ENCODE measurements at places on chromosomes 7 and 10.

- no peak for DNase-seq
Measured at GRCh38 chr7:96697822-96698221, 11.8 kb downstream of the SEM1 start.

- no peak for DNase-seq
Measured at GRCh38 chr7:77629797-77630196, 66.5 kb upstream of the RSBN1L start.

DNA sequence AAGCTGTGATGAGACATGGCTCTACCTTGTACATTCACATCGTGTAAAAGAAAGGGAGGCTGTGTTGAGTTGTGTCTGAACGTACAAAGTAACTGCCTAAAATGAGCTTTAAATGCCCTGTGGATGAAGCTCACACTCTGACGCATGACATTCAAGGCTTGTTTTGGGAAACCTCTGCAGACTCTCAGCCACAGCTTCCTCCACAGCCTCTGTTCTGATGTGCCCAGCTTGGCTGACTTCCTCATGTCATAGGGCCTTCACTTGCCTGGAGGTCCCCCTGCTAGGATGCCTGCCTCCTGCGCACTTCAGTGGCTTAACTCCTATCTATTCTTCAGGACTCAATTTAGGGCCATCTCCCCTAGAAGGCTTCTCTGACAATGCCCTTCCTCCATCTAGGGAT is 230.0 kb upstream of the HABP2 start:
- DNase-seq = no peak

DNA sequence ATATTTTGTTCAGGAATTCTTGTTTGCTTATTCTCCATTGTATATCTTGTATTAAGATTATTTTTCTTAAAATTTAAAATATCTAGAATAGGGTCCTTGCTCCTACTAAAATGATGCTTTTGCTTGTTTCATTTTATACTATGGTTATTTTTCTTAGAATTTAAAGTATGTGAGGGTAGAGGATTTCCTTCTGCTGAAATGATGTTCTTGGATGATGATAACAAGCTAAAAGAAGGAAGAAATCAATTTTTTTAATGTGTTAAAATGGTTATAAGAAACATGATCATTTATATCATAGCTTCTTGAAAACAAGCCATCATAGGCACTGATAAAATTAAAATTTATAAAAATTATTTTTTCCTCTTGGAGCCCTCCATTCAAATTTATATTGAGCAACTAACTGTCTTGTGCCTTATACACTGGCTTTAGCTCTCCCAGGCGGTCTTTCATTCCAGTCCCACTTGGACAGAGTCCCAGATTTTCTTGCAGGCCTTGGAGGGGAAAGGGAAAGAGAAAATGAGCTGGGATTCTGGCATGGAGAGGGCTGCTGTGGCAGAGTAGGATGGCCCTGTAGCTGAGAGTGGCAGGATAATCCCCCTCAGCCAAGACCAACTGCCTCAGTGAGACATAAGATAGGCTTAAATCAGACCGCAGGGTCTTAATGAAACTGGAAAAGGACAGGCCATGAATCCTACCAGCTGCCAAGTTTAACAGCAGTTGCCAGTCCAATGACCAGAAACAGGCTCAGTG is 60.2 kb downstream of the DNAJB9 start:
- no peak for DNase-seq

- DNase-seq = no peak
Measured at GRCh38 chr7:80309971-80310549, 175.4 kb downstream of the GNAI1 start.

DNA sequence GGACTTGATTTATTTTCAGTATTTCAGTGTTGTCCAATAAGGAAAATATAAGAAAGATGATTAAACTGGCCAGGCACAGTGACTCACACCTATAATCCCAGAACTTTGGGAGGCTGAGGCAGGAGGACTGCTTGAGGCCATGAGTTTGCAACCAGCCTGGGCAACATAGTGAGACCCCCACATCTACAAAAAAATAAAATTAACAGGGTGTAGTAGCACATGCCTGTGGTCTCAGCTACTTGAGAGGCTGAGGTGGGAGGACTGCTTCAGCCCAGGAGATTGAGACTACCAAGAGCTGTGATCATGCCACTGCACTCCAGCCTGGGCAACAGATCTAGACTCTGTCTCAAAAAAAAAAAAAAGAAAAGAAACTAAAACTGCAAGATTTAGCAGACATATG is 138.0 kb downstream of the PARD3 start:
- DNase-seq = no peak

- DNase-seq = no peak
Measured at GRCh38 chr10:59560161-59560560, 149.5 kb downstream of the SLC16A9 start.

DNA sequence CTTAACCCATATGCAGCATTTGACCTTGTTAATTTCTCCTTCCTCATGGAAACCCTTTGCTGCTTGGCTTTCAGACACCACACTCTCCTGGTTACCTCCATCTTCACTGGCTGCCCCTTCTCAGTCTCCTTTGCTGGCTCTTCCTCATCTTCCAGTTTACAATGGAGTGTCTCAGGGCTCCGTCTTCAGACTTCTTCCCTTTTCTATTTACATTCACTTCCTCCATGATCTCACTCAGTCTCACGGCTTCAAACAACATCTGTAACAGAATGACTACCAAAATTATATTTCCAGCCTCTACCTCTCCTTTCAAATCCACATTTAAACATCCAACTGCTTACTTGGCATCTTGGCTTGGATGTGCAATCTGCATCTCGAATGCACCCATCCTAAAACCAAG is 140.4 kb downstream of the DKK1 start:
- DNase-seq = no peak

GRCh38 chr10:13758756-13759155 is 172.0 kb downstream of the PRPF18 start:
- DNase-seq = no peak

DNA sequence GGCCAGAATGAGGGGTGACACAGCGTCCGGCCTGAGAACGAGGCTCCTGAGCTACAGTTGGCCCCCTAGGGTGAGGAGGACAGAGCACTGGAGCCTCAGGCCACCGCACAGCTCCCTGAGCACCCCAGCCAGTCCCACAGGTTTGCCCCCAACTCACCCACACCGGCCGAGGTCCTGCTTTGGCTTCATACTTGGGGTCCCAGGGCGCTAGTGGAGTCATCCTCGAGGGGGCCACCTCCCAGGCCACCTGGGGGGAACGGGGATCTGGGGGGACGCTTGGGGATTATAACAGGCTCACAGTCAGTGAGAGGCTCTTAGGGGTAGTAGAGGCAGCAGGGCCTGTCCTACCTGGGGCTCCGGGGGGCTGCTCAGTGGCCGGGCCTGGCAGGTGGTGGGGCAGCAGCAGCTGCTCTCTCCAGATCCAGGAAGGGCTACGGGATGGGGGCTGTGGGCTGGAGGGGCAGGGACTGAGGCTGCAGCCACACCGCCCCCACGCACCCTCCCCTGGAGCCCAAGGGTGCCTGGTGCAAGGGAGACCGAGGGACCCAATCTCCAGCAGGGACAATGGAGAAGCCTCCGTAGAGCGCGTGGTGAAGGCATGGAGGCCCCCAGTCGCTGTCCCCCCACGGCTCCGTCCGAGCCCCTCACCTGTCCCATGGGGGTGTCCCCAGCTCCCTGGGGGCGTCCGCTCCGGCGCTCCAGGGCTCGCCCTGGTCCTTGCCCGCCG is 588 bp downstream of the SAP25 start:
- DNase-seq = no peak

DNA sequence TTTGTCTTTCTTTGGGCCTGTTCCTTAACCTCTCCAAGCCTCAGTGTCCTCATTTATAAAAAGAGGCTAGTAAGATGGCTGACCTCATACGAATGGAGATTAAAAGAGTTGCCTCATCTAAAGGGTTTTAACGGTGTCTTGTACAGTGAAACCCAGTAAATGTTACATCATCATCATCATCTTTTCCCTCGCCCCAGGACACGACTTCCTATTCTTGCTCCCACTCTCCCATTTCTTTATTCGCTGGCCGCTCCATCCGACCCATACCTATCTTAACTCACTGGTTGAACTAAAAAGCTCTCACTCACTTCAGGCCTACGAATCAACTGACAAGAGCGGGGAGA is 554 bp downstream of the FRA10AC1 start:
- peak; percentile 45 for DNase-seq

DNA sequence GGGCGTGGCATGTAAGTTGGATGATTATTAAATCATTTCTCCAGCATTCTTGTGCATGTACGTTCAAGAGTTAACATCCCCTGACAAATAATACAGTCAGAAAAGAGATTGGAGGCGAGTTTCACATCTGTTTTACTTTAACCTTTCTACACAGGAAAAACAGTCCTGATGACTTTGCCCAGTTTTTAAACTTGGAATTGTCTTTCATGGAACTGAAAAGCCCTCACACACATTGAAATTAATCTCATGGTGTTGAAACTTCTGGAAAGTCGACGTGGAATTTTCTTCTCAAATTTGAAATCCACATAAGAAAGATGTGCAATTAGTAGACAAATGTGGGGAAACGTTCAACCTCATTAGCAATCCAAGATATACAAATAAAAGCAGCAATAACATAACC is 31.2 kb upstream of the ZNF438 start:
- DNase-seq = no peak

GRCh38 chr10:26486990-26487850 is 49.1 kb downstream of the APBB1IP start:
- peak; percentile 79 for DNase-seq

GRCh38 chr7:30201921-30202320 is 67.1 kb downstream of the MTURN start:
- no peak for DNase-seq

- DNase-seq = no peak
Measured at GRCh38 chr7:23410446-23411183, 59.7 kb downstream of the IGF2BP3 start.

GRCh38 chr10:21165489-21165888 is 268.4 kb upstream of the NEBL start:
- no peak for DNase-seq

DNA sequence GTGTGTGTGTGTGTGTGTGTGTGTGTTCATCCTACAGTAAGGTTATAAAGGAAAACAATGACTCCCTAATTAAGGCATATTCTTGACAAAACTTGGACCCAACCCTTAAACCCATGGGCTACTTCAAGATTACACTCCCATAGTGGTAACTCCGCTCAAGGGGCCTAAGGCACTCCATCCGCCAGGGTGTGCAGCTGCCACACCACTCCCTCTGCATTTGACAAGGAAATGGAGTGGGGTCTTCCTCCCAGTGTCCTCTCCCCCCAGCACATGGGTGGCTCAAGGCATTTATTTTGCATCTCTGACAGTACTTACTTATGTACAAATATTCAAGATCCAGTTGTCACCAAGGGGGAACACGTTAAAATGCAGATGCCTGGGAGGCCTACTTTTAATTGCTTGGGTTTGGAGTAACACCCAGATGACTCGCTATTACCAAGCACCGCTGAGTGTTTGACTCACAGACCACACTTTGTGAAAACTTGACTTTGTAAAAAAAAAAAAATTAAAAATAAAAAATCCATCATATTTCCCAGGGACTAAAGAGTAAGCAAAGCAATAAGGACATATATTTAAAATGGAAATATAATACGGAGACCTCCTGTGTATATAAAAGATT is 53.0 kb upstream of the AGR3 start:
- no peak for DNase-seq

- DNase-seq = no peak
Measured at GRCh38 chr10:1464881-1465417, 272.4 kb downstream of the ADARB2 start.

- DNase-seq = no peak
Measured at GRCh38 chr10:103676851-103677417, 178.4 kb downstream of the SH3PXD2A start.

GRCh38 chr7:112020800-112021199 is 185.4 kb downstream of the DOCK4 start:
- DNase-seq = no peak

DNA sequence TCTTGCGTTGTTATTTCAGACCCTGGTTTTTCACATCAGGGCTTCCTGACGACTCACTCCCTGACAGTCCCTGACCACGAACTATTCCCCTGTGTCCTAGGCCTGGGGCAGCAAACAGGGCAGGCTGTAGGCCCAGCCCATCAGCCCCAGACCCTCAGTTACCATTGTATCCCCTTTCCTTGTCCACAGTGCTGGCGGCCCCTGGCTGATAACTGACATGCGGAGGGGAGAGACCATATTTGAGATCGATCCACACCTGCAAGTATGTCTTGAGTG is 50.5 kb upstream of the TRIM8 start:
- no peak for DNase-seq

DNA sequence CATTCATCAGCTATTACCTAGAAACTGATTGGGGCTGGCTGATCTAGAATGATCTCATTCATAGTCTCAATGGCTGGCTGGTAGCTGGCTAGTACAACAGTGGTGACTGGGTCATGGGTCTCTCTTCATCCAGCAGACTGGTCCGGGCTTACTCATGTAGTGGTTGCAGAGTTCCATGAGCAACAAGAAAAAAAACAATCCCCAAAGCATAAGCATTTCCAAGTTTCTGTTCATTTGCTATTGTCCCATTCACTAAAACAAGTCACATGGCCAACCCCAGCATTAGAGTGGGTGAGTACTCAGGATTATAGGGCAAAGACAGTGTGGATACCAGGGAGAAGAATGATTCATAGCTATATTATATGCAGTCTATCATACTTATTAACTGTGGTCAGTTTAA is 85.2 kb upstream of the SEMA3C start:
- DNase-seq = no peak

- no peak for DNase-seq
Measured at GRCh38 chr7:38978491-38978890, 782 bp downstream of the POU6F2 start.

GRCh38 chr10:43201545-43202131 is 63.4 kb downstream of the CSGALNACT2 start:
- DNase-seq = no peak

- DNase-seq = no peak
Measured at GRCh38 chr7:40541336-40541735, 406.5 kb downstream of the SUGCT start.
